Osteocyte (in vitro differentiated cells): ENCODE measurements at places on chromosomes 4 and X. TPM values are rescaled to one million over a fixed set of nuclear protein-coding genes. Genes with fewer than 3 reads are reported as not detected.

DNA sequence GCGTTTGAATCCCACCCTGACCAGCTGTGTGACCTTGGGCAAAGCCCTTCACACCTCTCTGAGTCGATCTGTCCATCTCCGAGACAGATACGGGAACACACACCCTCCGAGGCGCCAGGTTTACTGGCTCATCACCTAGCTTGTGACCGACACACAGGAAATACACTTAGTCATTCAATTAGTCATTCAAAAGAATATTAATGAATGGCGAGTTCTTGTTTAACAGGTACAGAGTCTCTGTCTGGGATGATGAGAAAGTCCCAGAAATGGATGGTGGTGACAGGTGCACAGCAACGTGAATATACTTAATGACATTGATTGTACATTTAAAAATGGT, 80.6 kb downstream of the PPP2R2C start:
- no peak for DNase-seq

GRCh38 chrX:105865709-105866108, 43.4 kb downstream of the NRK start:
- no peak for DNase-seq

DNA sequence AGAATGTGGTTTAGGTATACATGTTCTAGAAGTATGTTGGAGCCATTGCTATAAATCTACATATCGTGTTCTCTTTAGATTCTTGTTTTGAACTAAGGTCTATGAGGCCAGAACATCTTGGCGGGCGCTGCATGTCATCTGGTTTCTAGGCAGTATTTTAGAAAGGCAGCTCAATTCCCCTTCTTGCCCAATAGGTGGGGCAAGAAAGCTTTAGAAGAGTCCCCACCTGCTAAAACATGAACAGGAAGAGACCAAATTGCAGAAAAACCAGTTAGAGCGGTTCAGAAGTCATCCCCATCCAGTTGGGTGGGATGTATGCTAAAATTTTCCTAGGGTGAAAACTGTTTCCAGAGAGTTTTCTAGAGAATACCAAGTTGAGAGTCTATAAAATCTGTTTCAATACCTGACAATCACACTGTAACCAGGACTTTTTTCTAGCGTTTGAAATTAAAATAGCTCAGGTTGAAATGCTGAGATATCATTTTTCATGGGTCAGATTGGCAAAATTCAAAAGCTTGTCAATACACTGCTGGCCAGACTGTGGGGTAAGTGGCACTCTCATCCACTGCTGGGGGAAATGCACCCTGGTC, 17.5 kb upstream of the SH3KBP1 start:
- DNase-seq, result no peak

GRCh38 chr4:57966987-57967760, 857.0 kb upstream of the IGFBP7 start:
- DNase-seq, result no peak

DNA sequence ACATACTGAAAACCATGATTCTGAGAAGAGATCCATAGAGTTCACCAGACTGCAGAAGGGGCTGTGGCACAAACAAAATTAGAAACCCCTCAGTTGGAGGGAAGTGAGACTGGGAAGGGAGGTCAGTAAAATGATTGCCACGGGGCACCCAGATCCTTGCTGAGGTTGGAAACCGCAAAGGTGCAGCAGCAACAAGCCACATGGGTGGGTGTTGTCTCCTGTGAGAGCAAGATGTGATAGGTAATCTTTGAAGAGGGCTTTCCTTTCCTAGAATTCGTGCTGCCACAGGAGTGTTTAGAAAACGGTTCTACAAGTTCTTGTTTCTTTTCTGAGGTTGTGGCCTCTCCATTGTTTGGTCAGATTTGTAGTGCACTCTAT, 85.5 kb downstream of the NFKB1 start:
- no peak for DNase-seq

Gene CABS1
- not detected in 2 replicates for total RNA-seq

DNA sequence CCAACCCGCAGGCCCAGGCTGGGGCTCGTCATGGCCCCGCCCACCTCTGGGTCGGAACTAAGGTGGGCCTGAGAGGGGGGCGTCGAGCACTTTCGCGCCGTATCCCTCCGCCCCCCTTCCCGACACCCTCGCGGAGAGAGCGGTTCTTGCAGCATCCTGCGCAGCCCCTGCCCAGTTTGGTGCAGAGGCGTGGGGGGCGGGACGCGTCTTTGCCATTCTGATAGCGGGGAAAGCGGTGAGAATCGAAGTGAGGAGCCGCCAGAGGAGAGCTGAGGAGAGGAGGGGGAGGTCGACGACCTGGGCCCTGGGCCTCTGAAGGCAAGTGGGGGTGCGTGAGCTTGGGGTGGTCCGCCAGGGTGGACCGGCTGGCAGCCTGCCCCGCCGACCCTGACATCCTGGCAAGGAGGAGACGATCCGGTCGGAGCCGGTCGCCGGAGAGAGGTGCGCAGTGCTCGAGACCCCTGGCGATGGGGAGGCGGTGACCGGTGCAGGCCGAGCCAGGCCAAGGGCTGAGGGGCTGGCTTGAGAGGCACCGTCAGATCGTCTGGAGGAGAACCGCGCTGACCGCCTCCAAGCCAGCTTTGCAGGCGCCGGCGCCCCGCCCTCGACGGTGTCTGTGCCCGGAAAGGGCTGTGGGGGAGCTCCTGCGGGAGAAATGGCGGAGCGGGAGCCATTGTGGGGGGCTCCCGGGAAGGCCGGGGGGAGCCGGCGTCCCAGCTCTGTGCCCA, 25.5 kb downstream of the GPRASP3 start:
- DNase-seq, result no peak

GRCh38 chr4:150482581-150482980, 99.4 kb upstream of the MAB21L2 start:
- no peak for DNase-seq

Gene IGFBP7
- 3,484 and 3,576 TPM in 2 replicates for total RNA-seq

Gene F8A3
- 4.0 and 5.6 TPM in 2 replicates for total RNA-seq

DNA sequence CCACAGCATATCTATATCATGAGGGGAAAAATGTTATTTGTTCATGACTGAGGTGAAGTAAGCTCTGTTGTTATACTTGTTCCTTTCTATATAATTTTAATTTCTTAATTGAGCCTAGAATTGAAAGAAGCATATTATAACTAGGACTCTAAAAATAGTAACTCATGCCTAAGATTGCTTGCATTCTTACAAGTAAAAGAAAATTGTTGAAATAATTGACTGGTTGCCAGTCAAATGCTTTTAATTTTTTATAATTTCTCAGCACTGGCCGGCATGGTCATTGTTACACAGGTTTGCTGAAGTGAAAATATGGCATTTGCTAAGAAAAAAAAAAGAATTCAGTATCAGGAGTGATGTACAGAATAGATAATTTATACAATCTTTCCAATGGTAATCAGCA, 104.8 kb downstream of the GASK1B start:
- DNase-seq, result no peak

GRCh38 chr4:40502934-40503333, 126.7 kb downstream of the RBM47 start:
- no peak for DNase-seq

Gene RNF150
- total RNA-seq, result 56.2 and 56.5 TPM in 2 replicates

GRCh38 chr4:86300516-86300915, 59.3 kb downstream of the MAPK10 start:
- no peak for DNase-seq

DNA sequence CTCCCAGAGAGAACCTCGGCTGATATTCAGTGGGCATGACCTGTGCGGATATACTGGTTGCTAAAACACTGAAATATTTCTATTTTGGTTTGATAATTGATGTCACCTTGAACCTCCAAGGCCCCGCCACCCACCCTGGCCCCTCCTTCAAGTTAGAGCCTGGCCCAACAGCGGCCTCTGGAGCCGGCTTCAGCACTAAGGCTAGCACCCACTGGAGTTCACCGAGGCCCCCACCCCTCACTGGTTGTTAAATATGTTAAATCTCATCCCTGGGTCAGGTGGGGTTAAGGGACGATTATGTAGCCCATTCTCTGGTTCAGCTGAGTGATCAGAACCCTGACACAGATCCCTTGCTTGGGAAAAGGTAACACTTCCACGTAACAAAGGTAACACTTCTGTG, 24.3 kb downstream of the SEL1L3 start:
- DNase-seq, result no peak

DNA sequence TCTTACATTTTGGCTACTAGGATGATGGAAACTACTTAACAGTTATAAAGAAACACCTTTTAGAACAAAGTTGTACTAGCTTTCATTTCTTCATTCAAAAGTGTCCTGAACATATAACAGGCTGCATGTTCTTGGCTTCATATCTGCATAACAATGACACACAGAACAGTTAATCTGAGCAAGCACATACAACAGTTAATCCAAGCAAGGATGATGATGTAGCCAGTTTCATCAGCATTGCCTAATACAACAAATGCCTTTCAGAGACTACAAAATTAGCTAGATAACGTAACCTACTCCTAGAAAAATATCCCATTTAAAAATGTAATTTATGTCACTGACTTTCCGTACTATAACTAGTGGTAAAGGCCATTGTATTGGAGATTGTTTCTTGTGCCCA, 182.1 kb downstream of the SCFD2 start:
- no peak for DNase-seq

DNA sequence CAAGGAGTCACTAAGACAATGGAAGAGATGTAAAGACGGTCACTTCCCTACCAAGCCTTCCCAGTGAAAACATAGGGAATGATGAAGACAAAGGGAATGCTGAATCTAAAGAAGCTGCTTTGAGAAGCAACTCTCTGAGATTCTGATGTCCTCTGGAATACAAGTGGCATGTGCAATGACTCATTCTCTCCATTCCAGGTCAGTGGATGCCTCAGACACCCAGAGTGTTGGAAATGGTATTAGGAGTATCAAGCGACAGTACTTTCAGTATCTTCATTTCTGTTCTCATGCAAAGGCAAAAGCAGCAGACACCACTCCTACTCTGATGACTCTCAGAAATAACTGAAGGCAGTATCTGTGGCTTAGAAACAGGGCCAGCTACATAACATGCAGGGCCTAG, 102.6 kb downstream of the FSTL5 start:
- DNase-seq, result no peak

DNA sequence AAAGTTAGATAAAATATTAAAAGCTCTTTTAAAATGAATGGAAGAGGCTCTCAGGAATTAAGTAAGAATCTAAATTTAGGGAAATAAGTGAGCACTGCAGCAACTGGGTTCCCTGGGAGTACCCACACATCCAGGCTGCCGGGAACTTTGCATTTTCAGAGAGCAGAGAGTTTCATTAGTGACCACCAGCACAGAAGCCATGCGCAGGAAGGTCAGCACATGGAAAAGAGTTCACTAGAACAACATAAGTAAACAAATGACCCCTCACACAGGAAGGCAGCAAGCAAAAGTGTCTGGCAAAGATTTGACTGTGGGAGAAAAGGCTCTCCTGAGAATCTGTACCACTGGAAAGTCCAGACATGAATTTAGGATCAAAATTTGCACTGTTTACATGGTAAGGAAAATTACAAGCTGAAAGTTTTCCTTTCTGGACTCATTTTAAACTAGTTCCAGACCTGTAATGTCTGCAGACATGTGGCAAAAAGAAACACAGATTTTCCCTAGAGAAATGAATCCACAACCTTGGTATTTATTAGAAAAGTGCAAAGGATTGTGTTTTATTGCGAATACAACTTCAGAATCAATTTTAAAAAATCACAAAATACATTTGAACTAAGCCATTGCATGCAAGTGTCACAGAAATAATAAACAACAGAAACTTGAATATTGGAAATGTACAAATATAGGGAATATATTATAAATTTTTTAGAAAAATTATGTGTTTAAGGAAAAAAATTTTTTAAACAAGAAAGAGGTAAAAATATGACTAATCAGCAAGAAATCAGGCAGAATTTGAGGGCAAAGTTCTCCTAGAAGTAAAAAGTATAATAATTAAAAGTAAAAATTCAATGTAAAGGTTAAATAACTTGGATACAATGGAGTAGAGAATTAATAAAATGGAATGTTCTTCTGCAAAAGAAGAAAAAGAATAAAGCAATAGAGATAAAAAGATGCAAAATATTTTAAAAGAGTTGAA, 18.4 kb upstream of the MYOZ2 start:
- no peak for DNase-seq

- DNase-seq, result peak; percentile 80
Measured at GRCh38 chr4:9983211-9983610, 38.1 kb downstream of the SLC2A9 start.

- DNase-seq, result no peak
Measured at GRCh38 chr4:30256116-30256832, 463.9 kb upstream of the PCDH7 start.
